ENCODE measurements at places on chromosomes 7 and 10. TPM values are rescaled to one million over a fixed set of nuclear protein-coding genes. Genes with fewer than 3 reads are reported as not detected.

Gene RSPH10B
- polyA plus RNA-seq, result not detected

Gene TDRD1
- polyA plus RNA-seq, result 0.75 TPM

Gene C10orf53
- polyA plus RNA-seq, result not detected

Gene TTYH3
- polyA plus RNA-seq, result 1.7 TPM

Gene PHTF2
- polyA plus RNA-seq, result 22.1 TPM

Gene IFIT2
- polyA plus RNA-seq, result 18.1 TPM

Gene TMEM178B
- polyA plus RNA-seq, result not detected

Gene MYH16
- not detected for polyA plus RNA-seq

Gene NCF1
- polyA plus RNA-seq, result 344 TPM

Gene CLDN4
- polyA plus RNA-seq, result not detected

Gene LBX1
- not detected for polyA plus RNA-seq

Gene CRPPA
- polyA plus RNA-seq, result not detected

Gene PRR15
- polyA plus RNA-seq, result not detected

Gene IL6
- polyA plus RNA-seq, result 6.1 TPM

Gene VAX1
- polyA plus RNA-seq, result not detected

Gene ERVW-1
- polyA plus RNA-seq, result 0.31 TPM

Gene VWC2
- polyA plus RNA-seq, result not detected

Gene DPYSL4
- not detected for polyA plus RNA-seq

Gene NACAD
- not detected for polyA plus RNA-seq

Gene BCCIP
- 78.5 TPM for polyA plus RNA-seq

Gene CYP17A1
- not detected for polyA plus RNA-seq

Gene METTL2B
- 13.3 TPM for polyA plus RNA-seq

Gene CPA1
- polyA plus RNA-seq, result not detected

Gene TRIM74
- not detected for polyA plus RNA-seq

Gene NPFFR1
- polyA plus RNA-seq, result not detected

Gene PSTK
- polyA plus RNA-seq, result 7.5 TPM

Gene AKR1D1
- not detected for polyA plus RNA-seq

Gene COL26A1
- not detected for polyA plus RNA-seq

Gene PRKCQ
- polyA plus RNA-seq, result 0.35 TPM

Gene PFKFB3
- 2.4 TPM for polyA plus RNA-seq

Gene NRBF2
- polyA plus RNA-seq, result 38.1 TPM

Gene NME8
- polyA plus RNA-seq, result not detected

Gene NYAP1
- polyA plus RNA-seq, result not detected

Gene PRKG1
- not detected for polyA plus RNA-seq

Gene TMEM176B
- polyA plus RNA-seq, result not detected

Gene SPDYE2B
- polyA plus RNA-seq, result not detected

Gene KLF14
- not detected for polyA plus RNA-seq

Gene PKD1L1
- polyA plus RNA-seq, result 0.30 TPM

Gene HMX3
- polyA plus RNA-seq, result not detected

Gene ADAM12
- polyA plus RNA-seq, result not detected

Gene ANK3
- polyA plus RNA-seq, result 2.5 TPM

Gene GIMAP5
- 1.4 TPM for polyA plus RNA-seq

Gene OLAH
- polyA plus RNA-seq, result not detected

Gene CALML5
- polyA plus RNA-seq, result not detected

Gene HOXA7
- polyA plus RNA-seq, result not detected

Gene ALOX5
- 202 TPM for polyA plus RNA-seq

Gene SPDYE1
- polyA plus RNA-seq, result not detected

Gene TMEM140
- 14.1 TPM for polyA plus RNA-seq

Gene NKX1-2
- not detected for polyA plus RNA-seq

Gene PIK3AP1
- 170 TPM for polyA plus RNA-seq

Gene UCMA
- polyA plus RNA-seq, result not detected

Gene RBP4
- polyA plus RNA-seq, result not detected

Gene IFRD1
- 47.4 TPM for polyA plus RNA-seq

Gene ANKRD22
- not detected for polyA plus RNA-seq

Gene ZP3
- 4.1 TPM for polyA plus RNA-seq

Gene IGFBP1
- polyA plus RNA-seq, result not detected

Gene NFKB2
- 34.8 TPM for polyA plus RNA-seq

Gene BEND7
- not detected for polyA plus RNA-seq
